ENCODE measurements at places on chromosomes 7 and 10. TPM values are rescaled to one million over a fixed set of nuclear protein-coding genes. Genes with fewer than 3 reads are reported as not detected.
A peak's percentile ranks its signal among the peaks of the same experiment; 100 is the strongest.

GRCh38 chr7:157490465-157490912 is 153.7 kb downstream of the DNAJB6 start:
- peak; percentile 58 for DNase-seq

GRCh38 chr10:57579926-57580325 is 687.8 kb downstream of the IPMK start:
- DNase-seq = no peak

DNA sequence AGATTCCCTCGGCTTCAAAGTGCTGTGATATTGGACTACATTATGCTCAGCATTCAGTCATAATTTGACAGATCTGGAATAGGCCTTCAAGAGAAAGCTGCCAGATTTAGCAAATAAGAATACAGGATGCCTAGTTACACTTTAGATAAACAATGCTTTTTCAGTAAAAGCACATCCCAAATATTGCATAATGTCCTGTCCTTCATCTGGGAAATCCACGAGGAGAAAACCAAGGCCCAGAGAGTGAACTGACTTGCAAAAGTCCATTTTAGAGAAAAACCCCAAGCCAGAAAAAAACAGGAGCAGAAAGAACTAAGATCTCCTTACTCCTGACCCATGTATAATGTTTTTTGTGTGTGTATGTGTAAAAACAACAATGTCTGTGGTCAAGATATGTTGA is 12.0 kb upstream of the BLNK start:
- no peak for DNase-seq

- no peak for DNase-seq
Observed at GRCh38 chr7:54796853-54797252, 37.8 kb upstream of the SEC61G start.

The CRYGN gene
- total RNA-seq = not detected

GRCh38 chr10:100167553-100168312 is 18.1 kb downstream of the ERLIN1 start:
- no peak for DNase-seq

DNA sequence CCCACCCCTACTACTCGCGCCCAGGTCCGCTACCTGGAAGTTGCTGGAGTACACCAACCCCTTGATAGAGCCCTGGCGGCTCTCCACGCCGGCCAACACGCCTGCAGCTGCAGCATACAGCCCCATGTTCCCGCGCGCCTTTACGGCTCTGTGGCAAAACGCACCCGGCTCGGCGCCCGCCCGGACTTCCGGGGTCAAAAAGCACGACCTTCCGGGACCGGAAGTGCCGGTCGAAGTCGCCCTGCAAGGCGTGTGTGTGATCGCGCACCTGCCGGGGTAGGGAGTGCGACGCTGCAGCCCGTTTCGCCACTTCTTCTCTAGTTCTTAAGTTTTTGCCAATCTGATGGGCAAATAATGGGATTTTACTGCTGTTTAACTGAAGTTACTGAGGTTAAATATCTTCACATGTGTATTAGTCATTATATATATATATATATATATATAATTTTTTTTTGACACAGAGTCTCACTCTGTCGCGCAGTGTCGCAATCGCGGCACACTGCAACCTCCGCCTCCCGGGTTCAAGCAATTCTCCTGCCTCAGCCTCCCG is at the start of gene NSUN5:
TSS of gene NSUN5 (minus strand) at position 162 of the 550 bp plus-strand sequence. CDS start at position 126, 36 bp downstream.
- peak; percentile 96 for DNase-seq

DNA sequence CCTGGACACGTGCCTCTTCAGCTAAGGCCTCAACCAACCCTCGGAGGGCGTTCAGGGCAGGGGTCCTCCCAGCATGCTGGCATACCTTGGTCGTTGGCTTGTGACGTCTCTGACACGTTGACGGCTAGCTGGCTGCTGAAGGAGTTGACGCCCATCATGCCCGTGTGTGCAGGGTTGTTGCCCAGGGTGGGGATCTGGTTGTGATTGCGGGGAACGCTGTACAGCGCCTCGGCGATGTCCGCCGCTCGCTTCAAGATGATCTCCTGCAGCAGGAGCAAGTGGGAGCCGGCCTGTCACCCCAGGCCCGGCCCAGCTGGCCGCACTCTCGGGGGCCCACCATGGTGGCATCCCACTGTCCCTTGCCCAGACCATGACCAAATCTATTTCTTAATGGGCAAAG is 122.0 kb downstream of the EBF3 start:
- DNase-seq = no peak

- no peak for DNase-seq
Observed at GRCh38 chr10:3523309-3524050, 261.5 kb downstream of the KLF6 start.

GRCh38 chr7:70189776-70190175 is 591.5 kb downstream of the AUTS2 start:
- no peak for DNase-seq

- DNase-seq = no peak
Observed at GRCh38 chr10:73509695-73510094, 13.9 kb upstream of the PPP3CB start.

DNA sequence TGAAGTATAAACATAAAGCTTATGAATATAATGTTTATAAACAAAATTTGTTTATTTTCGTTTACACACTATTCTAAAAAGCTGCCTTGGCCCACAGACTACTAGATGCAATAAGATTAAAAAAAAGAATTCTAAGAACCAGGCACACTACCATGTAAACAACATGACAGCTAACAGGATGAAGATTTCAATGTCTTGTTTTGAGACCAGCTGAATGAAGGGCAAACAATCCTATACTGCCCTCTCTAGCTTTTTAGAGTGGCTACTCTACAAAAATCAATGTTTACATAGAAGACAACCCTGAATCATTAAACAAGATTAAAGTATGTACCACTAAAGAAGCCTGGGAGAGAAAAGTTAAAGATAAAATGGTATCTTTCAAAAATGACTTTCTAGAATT is 38.6 kb downstream of the SLC25A40 start:
- DNase-seq = no peak

GRCh38 chr10:110222641-110223297 is 15.4 kb downstream of the MXI1 start:
- no peak for DNase-seq

DNA sequence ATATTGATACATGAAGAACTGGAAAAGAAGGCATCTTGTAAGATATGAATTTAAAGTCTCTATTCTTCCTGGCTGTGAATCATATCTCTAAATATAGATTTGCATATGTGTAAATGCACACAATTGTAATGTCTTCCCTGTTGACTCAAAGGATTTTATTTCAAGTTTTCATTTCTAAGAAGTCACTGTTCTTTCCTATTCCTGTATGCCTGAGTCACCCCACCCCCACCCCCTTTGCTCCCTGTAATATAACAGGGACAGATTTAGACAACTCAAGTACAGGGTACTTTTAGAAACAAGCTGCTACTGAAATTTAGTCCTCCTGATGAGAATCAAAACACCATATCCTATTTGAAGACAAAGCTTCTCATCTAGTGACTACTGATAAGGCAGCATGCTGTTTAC is 43.0 kb upstream of the HECTD2 start:
- peak; percentile 32 for DNase-seq

DNA sequence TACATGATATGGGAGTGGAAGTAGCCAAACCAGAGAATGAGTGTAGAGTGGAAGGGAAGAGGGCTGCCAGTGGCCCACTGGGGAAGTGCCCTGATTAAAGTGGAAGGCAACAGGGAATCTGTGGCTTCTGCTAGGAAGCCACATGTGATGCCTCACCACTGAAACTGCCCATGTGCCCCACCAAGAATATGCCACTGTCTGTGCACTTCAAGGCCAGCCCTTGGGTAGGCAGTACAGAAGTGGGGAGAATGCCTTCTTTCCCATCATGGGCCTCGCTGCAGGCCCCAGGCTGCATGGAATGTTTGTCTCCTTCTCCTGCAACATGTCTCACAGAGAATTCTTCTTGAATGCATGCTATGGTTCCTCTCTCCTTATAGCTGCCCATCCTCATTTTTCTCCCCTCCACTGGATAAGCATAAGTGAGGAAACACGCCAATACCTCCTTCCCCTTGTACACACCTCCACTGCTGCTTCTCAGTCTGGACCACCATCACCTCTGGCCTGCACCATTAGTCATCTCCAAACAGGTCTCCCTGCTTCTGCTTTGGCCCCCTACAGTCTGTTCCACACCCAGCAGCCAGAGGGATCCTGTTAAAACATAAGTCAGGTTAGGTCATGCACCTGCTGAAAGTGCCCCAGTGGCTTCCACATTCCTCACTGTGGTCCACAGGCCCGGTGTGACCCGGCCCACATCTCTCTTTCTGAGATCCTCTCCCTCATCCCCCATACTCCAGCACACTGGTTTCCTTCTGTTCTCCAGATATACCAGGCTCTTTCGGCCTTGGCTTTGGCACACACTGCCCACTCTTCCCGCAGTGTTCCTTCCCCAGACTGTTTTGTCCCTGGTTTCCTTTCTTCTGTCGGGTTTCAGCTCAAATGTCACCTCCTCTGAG is 37.1 kb downstream of the SNX10 start:
- no peak for DNase-seq

The IFT22 gene
- 6.7 TPM for total RNA-seq

DNA sequence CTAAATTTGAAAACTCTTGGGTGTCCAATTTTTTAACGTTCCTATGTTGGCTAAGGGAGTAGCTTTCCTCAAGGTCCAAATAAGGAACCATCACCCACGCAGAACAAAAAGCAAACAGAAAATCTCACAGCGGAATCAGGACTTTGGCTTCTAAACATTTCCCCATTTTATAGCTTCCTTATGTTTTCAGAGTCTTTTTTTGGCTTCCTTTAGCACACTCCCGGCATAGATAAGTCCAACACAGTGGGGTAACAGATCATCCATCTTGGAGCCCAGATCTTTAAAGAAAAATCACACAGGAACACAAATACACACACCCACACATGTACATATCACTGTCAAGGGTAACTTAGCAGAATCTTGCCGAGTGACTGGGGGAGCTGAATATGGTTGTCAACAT is 4.2 kb upstream of the TCF7L2 start:
- no peak for DNase-seq

GRCh38 chr10:76085002-76085816 is 653.8 kb downstream of the LRMDA start:
- DNase-seq = no peak

The ANLN gene
- 58.3 TPM for total RNA-seq

The TCERG1L gene
- total RNA-seq = 0.21 TPM

The RADIL gene
- total RNA-seq = 0.42 TPM

The SORCS1 gene
- not detected for total RNA-seq

- no peak for DNase-seq
Observed at GRCh38 chr10:126569513-126570244, 100.8 kb downstream of the C10orf90 start.

GRCh38 chr7:134101716-134102115 is 25.4 kb upstream of the LRGUK start:
- DNase-seq = no peak

DNA sequence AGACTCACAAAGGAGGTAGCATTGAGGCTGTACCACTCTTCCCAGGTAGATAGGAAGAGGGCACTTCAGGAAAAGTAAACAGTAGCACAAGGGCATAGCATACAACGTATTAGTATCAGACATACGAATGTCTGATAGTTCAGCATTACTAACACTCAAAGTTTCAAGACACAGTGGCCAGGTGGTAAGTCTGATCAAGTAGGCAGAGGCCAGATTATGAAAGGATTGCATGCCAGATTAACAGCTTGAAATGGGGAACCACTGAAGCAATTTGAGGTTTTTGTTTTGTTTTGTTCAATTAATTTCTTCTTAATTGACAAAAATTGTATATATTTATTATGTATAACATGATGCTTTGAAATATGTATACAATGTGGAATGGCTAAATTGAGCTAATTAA is 45.7 kb upstream of the IL6 start:
- no peak for DNase-seq

DNA sequence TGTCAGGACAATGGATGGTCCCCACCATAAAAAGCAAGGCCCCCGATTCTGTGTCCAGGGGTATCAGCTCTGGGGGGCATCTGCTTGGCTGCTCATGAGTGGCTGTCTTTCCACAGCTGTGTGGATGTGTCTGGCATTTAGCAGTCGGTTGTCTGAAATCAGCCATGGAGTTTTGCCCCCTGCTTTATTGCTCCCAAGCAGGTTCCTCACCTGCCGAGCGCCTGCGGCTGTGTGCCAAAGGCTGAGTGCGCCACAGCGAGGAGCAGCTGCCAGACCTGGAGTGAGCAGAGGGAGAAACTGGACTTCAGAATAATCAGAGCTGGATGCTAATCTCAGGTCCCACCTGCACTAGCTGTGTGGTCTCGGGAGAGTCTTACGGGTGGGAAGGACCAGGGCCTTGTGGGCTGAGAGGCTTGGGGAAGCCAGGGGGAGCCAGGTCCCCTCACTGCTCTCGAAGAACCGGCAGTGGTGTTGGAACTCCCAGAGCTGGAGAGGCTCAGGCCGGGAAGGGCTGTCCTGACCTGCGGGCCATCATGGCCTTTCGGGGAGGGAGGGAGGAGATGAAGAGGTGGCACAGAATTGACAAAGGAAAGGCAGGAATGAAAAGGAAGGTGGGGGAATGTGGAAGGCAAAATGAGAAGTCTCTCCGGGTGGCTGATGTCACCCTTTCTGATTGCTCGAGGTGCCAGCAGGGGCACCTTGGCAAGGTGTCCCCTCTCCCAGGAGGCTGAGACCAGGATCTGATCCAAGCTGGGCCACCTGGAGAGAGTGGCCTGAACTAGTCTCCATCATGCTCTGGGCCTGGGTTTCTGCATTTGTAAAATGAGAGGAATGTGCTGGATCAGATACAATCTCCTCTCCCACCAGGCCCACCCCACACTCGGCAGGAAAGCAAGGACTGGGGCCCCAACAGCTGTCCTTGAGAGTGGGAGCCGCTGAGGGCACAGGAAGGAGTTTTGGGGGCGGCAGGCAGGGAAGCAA is 30.2 kb upstream of the LEP start:
- DNase-seq = no peak

DNA sequence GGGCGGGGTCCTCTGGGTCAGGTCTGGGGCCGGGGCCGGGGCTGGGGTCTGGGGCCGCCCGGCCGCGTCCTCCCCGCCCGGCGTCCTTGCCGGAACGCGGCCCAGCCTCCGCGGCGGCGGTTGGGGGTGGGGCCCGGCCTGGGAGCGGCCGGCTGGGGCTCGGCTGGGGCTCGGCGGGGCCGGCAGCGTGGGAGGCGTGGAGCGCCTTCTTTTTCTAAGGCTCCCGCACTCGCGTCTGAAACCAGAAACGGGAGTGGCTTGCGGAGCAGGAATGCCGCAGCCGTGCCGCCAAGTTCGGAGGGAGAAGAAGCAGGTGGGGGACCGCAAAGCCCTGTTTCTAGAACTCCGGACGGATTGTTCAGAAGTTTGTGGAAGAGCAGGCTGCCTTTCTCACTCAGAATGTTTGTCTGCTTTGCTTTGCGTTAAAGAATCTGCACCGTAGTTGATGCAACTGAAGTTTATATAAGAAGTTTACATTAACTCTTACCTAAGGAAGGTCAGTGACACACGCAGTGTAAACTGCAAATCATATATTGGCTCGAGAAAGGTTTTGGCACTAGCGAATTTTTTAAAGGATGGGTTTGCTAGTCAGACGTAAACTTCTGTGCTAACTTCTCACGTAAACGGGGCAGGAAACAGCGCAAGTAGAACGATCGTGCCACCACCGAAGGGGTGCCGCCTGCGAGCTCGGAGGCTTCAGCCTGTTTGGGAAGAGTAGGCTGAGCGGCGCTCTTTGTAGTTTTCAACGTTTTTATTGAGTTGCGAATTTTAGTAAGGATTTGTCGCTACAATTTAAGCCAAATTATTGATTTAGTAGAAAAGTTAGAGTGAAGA is 729 bp downstream of the DNAJB6 start:
- DNase-seq = peak; percentile 85

The ADAMTS14 gene
- total RNA-seq = not detected
